ENCODE measurements at places on chromosomes 1 and 21.

GRCh38 chr1:21324368-21325141 lies 34.3 kb upstream of the ECE1 start:
- DNase-seq: no peak

DNA sequence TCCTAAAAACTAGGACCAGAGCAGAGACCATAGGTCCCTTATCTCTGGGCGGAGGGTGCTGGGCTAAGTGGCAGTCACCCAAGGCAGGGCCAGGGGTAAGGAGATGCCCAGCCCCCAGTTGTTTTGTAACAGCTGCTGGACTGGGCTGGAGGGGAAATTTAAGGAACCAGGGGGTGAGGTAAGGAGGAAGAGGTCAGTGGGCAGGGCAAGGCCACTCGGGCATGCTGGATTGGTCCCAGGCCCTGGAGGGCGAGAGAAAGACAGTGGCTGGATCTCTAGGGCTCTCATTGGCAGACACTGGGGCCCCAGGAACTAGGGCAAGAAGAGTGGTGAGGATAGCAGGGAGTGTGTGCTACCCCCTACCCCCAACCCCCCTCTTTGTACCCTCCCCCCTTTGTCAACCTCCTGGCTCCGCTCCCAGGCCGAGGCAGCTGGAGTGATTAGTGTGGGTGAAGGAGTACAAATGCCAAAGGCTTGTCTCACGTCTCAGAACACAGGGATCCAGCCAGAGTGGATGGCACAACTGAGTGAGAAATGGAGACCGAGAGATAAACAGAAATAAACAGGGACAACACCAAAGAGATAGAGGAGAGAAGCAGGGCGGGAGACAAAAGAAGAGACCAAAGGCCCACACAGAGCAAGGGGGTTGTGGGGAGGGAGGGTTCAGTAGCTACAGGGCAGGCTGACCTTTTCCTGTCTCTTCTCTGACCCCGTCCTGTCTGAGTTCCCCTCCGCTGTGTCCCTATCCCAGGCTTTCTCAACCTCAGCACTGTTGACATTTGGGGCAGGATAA lies 20.5 kb upstream of the THRAP3 start:
- peak; percentile 55 for DNase-seq

DNA sequence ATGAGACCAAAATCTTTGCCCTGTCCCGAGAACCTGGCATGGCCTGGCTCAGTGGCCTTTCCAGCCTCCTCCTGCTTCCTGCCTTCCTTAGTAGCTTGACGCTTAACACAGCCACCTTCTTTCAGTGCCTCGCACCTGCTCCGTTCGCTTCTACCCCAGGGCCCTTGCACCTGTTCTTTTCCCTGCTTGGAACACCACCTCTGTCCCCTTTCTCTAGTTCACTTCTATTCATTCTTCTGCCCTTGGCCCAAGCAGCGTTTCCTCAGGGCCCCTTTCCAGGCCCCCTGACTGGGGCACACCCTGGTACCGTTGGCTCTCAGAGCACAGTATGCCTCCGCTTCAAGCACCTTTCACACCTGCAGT lies 9.0 kb upstream of the HTR6 start:
- DNase-seq: no peak

- DNase-seq: no peak
These were observed 141.5 kb upstream of the ERG start for GRCh38 chr21:38639571-38640354.

DNA sequence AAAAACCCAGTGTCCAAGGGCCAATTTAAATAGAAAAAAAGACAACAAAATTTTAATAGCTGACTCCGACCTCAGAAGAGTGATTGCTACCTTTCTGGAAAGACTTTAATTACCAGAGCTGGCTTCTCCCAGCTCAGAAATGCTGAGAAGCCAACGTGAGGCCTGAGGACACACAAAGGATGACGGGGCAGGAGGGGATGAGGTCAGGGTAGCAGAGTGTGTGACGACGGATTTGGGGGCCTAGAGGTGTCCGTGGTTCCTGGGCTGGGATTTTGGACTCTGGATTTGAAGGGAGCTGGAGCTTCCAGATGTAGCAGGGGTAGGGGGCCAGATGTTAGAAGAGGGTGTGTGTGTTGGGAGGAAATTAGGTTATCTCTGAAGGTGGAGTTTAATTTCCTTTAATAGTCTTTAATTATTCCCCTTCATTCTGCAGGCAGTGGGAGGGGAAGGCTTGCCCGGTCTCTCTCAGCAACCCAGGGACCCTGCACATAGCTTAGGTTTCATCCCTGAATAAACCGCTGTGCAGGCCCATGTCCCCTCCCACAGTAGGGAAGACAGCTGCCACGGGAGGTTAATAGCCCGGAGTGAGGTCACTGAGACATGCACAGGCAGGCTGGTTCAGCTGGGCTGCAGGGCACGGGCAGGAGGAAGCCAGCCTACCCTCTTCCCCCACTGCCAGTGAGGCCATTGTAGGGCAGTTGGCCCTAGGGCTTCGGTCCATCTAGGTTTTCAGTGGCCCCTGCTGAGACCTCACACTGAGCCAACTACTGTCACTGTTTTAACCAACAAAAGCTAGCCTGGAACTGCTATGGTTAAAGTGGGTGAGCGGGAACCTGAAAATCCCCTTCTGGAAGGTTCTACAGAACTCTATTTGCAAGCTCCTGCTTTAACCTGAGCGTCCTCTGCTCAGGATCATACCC lies 3.8 kb upstream of the PADI3 start:
- peak; percentile 52 for DNase-seq

DNA sequence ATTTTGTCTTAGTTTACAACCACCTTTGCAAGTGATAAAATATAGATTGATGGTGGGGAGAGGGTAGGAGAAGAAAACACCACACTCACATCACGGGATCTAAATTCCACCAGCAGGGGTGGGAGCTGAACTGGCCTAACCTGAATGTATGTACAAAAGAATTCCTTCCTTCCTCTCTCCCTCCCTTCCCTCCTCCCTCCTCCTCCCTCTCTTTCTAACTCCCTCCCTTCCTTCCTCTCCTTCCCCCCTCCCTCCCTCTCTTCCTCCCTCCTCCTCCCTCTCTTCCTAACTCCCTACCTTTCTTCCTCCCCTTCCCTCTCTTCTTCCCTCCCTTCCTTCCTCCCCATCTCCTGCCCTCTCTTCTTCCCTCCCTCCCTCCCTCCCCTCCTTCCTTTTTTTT lies 40.2 kb downstream of the HIVEP3 start:
- no peak for DNase-seq

GRCh38 chr1:67274623-67275325 lies 32.9 kb upstream of the IL12RB2 start:
- DNase-seq: no peak

GRCh38 chr1:226762988-226763904 lies 24.2 kb upstream of the ITPKB start:
- no peak for DNase-seq

- no peak for DNase-seq
These were observed 16.3 kb downstream of the STRIP1 start for GRCh38 chr1:110050602-110051261.

GRCh38 chr1:240501115-240501514 lies 110.8 kb downstream of the GREM2 start:
- no peak for DNase-seq

DNA sequence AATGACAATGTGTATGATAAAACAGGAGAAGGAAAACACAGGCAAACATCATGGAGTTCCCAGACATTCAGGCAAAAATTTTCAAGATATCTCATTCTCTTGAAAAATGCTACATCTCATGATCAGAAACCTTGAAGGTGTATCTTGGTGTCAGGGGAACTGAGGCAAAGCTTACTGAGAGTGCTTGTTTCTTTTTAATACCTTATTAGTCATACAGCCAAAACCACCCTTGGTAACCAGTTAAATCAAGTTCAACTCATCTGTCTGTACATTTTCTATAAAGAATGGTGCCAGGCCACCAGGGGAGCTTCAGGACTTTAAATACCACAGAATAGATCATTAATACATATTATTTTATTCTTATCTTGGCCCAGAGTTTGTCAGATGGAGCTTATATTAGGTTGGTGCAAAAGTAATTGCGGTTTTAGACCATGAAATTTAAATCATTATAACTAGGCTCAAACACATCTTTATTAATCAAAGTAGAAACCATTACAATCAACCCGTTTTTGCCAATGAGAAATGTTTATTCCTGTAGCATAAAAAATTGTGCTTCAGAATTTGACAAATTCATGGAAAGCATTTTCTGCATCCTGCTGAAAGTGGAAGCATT lies 1036.0 kb downstream of the AMY1C start:
- DNase-seq: no peak

Data from neural progenitor cell (in vitro differentiated cells).